Stimulated activated CD8-positive, alpha-beta memory T cell treated with anti-CD3 and anti-CD28 coated beads, Interleukin-15, amount 100 ng/mL, for 1 hour (primary cell): ENCODE measurements at places on chromosomes 12 and 14.
A peak's percentile ranks its signal among the peaks of the same experiment; 100 is the strongest.

DNA sequence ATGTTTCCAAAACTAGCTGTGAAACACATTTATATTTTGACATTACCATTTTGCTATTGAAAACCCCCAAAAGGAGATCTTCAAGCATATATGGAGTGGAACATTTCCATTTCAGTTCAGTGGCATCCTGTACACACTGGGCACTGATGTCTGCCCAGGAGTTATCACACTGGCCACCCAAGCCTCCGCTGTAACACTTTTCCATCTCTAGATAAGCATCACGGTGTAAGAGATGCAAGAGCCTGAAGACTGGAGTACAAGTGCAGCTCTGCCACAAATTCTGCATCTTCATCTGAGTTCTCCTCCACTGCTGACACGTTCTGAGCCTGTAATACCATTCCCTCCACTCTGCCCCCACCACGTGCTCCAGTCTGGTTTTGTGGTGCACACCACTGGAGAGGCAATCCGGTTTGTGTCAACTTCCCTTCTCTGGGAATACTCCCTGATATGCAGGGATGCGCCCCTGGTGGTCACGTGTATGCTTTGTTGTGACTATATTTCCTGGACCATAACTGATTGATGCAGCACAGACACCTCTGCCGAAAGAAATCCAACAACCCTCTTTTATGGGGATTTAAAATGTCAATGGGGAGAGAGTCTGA is 12.7 kb downstream of the SPTLC2 start:
- DNase-seq, result no peak

- peak; percentile 66 for DNase-seq
Measured at GRCh38 chr12:9751204-9752144, 9.2 kb downstream of the CD69 start.

GRCh38 chr12:132084621-132085290 is 59.4 kb downstream of the DDX51 start:
- DNase-seq, result no peak

GRCh38 chr12:88737838-88738472 is 157.7 kb upstream of the KITLG start:
- DNase-seq, result no peak

DNA sequence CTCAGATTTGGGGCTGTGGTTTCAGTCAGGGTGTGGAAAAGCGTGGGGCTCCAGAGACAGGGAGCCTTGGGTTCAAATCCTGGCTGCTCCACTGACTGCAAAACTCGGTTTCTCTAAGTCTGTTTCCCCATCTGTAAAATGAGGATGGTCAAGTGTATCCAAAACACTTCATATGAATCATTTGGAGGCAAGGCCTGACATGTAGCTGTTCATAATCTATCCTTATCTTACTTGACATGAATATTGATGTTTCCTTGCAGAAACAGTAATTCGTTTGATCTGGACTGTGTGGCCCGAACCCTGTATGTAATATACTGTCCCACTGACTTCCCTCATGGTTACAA is 1.5 kb upstream of the CCDC63 start:
- no peak for DNase-seq

- no peak for DNase-seq
Measured at GRCh38 chr12:114681116-114681871, 2.7 kb downstream of the TBX3 start.

- no peak for DNase-seq
Measured at GRCh38 chr14:50647282-50647681, 20.8 kb downstream of the SAV1 start.

DNA sequence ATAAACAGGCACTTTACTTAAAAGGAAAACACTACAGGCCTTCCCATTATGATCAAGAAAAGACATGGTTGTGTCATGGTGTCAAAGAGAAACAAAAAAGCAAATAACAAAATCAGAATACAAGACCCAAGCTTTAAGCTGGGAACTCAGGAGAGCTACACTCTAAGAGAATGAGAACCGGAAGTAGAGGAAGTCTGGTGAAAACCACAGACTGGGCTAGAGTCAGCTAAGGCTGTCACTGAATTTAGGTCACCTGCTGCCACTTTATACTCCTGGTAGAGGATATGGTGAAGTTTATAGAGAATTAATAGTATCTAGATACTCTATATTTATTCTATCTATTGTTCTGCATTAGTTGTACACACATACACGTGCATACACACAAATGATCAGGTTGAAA is 971.7 kb downstream of the FLRT2 start:
- DNase-seq, result no peak

- no peak for DNase-seq
Measured at GRCh38 chr12:92085736-92086040, 60.0 kb downstream of the BTG1 start.

DNA sequence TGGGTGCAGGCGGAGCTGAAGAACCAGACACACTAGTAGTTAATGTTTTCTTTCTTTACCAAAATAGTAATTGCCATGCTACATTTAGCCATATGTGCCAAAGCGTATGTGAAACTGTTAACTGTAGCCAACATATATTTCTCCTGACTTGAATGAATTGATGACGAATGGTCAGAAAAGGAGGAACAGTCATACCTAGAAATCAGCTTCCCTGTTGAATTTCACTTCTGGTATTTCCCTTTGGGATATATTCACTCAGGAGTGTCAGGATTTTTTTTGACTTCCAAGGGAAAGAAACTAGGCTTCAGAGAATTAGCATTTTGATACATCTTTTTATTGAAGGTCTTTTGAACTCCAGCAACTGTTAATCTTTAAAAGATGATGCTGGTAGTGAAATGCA is 87.0 kb downstream of the ERC1 start:
- no peak for DNase-seq

GRCh38 chr12:2537868-2538541 is 256.8 kb upstream of the FKBP4 start:
- no peak for DNase-seq

GRCh38 chr14:94471045-94471444 is 5.0 kb downstream of the SERPINA9 start:
- DNase-seq, result no peak

GRCh38 chr12:68012712-68013111 is 23.5 kb downstream of the IFNG-AS1 start:
- no peak for DNase-seq

DNA sequence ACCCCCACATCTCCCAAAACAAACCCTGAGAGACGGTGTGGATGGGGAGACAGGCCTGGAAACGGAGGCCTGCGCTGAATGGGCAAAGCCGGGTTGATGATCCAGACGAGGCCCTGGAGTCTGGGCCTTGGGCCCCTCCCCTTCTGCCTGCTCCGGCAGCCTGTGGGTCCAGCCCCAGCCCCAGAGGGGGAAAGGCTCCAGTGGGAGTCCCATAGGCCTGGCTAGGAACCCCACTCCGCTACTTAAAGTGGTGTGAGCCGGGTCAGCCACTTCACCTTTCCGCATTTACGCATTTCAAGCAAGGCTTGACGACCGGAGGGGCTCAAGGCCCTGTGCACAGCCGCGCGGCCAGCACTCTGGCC is 695 bp upstream of the TNFAIP2 start:
- DNase-seq, result no peak

- no peak for DNase-seq
Measured at GRCh38 chr12:55970775-55971174, 3.1 kb upstream of the RAB5B start.

- DNase-seq, result no peak
Measured at GRCh38 chr12:116592731-116593130, 33.5 kb downstream of the MAP1LC3B2 start.

DNA sequence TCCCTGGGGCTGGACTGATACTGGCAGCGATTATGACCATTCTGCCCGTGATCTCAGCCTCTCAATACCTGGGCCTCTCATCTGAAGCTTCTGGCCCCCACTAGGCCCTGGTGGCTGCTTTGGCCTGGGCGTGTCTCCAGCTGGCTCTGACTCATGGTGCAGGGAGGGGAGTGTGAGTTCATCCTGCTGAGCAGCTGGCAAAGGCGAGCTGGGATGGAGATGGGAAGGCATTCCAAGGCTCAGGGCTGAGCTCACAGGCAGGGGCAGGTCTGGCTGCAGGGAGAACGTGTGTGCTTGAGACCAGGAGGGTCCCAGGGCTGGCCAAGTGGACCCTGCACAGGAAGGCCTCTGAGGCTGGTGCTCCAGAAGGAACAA is 221.8 kb downstream of the TMEM121 start:
- no peak for DNase-seq

DNA sequence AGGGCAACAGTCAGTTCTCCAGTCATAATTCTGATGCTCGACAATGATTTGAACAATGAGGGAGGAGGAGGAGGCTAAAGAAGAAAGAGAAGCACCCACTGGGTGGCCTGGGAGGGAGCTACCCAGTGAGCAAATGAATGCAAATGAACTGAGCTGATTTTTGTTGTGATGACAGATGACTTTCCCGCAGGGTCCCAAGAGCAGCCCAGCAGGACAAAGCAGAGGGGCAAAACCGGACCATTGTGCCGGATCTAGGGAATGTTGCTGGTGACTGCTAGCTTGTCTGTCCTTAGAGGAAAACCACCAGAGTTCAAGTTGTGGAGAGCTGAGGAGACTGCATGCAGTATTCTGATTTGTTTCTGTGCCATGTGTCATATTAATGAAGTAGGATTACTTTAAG is 162.8 kb downstream of the MON2 start:
- no peak for DNase-seq
